CD4-positive, alpha-beta T cell treated with Interleukin-6 for 4 hours (primary cell): ENCODE measurements at places on chromosomes 1 and 21.

DNA sequence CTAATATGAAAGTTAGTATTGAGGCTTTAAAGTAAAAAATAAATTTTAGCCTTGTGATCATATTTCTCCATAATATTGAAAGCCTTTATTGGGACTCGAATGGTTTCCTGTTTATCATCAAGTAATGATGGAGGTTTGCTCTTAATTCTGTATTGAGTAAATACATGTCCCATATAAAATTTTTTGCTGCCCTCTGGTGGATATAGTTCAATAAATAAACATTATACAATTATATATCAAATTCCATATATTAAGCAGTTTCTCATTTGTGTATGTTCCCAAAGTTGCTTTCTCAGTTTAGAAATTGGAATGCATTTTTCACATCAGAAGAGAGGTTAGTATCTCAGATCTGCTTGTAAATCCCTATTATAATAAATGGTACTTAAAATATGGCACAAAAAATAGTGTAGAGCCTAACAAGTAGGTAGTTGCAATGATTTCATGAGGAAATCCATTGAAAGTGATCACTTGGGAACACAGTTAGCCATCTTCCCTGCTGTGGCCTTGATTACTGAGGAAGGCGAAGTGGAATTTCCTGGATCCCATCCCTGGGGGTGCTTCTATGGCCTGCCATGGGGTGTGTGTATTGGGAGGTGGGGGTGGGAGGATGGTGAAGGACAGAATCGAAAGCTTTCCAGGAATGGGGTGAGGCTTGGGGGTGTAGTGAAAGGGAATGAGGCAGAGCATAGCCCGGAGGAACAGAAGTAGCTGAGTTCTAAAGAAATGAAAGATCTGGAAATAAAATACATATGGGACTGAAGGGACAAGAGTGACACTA is 84.1 kb upstream of the C21orf91 start:
- no peak for DNase-seq

DNA sequence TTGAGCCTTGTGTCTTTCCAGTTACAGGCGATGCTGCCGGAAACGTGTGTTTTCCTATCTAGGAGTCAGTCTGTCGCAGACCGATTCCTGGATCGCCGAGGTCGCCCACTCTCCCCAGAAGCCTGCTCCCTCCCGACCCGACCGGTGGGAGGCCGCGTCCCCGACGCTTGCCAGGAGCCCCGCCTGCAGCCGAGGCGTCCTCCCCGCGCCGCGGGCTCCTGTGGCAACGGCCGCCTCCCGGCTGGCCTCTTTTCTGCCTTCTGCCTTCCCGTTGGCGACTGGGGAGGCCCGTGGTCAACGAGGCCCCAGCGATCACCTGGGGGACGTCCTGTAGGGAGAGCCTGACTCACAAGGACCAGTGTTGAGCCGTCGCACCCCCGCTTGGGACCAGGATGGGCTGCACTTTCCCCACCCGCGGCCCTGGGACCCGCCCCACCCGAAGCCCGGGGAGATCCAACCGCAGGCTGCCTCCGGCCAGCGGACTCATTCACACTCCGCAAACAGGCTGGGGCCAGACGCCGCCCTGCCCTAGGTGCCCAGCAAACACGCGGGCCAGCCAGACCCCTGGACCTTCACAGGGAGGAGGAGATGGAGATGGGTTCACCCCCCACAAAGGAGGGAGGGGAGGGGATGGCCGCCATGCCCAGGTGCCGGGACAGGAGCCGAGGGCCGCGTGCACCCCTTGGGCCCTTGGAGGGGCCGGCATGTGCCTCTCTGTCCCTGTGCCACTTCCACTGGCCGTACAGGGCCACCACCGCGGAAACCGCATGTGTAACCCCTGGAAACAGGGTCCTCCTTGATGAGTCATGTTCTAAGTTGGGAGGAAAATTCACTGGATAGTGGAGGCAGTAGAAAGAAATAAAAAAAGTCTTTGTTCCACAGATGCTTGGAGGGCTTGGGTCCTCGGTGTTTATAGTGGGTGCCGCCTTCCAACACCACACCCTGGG is 7.2 kb upstream of the COL6A1 start:
- peak; percentile 23 for DNase-seq

DNA sequence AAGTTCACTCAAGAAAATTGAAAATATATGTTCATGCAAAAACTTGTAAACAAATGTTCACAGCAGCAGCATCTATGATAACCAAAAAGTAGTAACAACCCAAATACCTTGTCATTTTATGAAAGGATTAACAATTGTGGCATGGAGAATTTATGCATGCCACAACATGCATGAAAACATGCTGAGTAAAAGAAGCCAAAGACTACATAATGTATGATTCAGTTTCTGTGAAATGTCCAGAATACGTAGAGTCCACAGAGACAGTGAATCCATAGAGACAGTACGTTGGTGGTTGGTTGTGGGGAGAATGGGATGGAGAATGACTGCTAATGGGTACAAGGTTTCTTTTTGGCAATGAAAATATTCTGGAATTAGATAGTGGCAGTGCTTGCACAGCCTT is 148.7 kb downstream of the MAST2 start:
- no peak for DNase-seq

GRCh38 chr1:74426208-74426937 is 86.0 kb downstream of the LRRC53 start:
- DNase-seq: no peak

DNA sequence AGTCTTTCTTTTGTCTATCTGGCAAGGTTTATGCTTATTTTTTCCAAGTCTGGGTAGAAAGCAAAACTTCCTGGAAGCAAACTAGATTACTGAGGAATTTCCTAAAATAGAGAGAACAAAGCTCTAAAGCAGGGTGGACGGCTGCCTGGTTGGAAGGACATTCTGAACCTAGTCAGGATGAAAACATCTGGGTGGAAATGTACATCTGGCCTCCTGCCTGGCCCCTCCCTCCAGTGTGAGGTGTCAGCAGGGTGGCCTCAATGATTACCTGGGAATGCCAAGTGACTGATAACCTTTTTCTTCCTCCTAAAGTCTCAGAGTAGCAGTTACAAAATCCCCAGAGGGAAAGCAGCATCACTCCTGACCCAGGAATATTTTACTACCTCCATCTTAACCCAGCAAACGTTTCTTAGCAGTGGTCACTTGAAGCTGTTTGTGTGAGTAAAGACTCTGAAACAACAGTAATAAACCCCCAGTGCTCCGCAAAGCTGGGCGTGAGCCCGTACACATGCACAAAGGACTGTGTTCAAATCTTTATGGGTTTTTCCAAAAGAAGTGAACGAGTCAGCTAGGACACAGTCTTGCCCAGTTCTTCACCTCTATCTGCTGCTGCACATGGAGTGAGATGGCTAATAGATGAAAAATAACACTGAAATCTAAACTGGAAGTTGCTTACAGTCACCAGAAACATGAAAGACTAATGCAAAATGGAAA is 18.9 kb downstream of the ANGPTL7 start:
- no peak for DNase-seq

- DNase-seq: peak; percentile 63
Measured at GRCh38 chr1:93817819-93818569, 61.0 kb downstream of the DNTTIP2 start.

GRCh38 chr1:156106624-156107488 is 7.7 kb upstream of the LMNA start:
- no peak for DNase-seq

DNA sequence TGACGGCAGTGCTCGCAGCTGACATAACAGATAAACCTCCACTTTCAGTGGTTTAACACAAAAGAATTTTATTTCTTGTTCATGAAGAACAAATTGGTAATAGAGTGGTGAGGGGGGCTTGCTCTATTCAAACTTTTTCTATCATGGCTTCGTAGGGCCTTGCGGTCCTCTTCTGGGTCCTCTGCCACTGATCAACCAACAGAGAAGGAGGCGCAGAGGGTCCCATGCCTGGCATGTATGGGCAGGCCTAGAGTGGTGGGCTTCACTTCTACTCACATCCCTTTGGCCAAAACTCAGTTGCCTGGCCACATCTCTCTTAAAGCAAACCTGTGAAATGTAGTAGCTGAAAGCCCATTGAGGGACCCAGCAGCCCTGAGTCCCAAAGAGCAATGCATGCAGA is 460.5 kb downstream of the SIPA1L2 start:
- no peak for DNase-seq

- no peak for DNase-seq
Measured at GRCh38 chr1:30889511-30889910, 19.0 kb downstream of the SDC3 start.

DNA sequence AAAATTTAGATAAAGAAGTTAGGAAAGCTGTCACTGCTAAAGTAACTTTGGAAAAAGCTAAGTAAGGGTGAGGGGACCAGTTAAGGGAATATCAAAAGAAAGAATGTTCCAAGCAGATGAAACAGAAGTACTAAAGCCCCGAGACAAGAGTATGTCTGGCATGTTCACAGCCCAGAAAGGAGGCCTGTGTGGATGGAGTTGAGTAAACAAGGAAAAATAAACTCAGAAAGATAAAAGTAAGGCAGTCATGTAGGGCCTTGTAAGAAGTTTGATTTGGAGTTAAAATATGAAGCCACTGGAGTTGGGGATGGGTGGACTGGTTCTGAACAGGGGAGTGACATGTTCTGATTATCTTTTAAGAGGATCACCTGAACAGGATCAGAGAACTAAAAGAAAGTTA is 177.9 kb downstream of the CDC42BPA start:
- no peak for DNase-seq

- DNase-seq: no peak
Measured at GRCh38 chr1:119318466-119319309, 49.9 kb upstream of the HAO2 start.

DNA sequence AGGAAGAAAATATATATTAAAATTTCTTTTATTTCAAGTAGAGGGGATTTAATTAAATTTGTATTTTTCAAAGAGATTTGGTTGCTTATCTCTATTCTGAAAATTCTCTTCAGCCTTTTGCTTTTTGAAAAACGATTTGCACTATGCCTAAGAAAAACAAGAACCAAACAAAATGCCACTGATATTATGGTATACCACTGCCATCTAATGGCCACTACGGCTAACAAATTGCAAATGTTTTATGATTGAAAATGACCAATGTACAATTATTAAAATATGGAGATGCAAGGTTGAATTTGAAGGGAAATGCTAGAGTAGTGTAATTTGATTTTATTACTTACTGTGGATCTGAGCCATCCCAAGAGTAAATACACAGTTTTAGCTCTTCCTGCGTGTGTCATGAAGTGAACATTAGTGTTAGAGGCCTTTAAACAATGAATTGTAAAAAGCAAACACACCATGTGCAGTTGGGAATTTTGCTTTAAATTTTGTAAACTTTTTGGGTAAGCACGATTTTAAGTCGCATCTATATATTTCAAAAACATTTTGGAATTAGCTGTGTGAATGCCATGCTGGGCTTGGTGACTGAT is 137.4 kb upstream of the USP25 start:
- DNase-seq: peak; percentile 14

GRCh38 chr1:181562395-181562794 is 79.1 kb downstream of the CACNA1E start:
- no peak for DNase-seq

- DNase-seq: no peak
Measured at GRCh38 chr1:11728126-11728806, 7.7 kb upstream of the AGTRAP start.

DNA sequence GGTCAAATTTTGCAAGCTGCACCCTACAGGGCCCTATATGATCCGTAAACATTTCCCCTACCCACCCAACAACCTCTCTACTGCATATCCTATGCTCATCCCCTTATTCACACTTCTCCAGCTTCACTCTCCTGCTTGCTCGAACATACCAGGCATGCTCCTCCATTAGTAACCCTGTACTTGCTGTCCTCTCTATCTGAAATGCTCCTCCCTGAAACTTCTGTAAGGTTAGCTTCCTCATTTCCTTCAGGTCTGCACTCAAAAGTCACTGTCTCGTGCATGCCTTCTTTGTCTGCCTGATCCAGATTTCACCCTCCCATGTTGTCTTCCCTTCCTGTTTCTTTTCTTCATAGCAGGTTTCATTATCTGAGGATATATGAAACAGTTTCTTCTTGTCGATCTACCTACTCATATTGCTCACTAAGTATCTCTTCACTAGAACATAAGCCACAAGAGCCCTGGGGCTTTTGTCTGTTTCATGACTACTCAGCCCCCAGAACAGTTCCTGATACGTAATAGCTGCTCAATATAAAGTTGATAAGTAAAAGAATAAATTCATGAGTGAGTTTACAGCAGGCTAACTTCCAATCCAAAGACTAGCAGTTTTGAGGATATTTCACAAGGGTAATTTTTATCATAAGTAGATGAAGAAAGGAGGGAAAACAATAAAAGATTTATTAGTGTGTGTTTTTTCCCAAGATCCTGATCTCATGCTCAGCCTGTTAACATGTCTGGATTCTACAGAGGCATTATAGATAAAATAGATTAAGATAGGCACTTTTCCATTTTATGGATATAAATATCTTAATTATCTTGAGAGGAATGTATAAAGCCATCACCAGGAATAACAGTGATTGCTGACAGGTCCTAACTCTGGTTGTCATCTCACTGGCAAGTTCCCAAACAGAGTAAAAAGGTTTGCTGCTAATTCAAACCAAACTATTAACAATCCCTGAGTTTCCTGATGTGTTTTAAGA is 392.5 kb upstream of the ESRRG start:
- DNase-seq: no peak

DNA sequence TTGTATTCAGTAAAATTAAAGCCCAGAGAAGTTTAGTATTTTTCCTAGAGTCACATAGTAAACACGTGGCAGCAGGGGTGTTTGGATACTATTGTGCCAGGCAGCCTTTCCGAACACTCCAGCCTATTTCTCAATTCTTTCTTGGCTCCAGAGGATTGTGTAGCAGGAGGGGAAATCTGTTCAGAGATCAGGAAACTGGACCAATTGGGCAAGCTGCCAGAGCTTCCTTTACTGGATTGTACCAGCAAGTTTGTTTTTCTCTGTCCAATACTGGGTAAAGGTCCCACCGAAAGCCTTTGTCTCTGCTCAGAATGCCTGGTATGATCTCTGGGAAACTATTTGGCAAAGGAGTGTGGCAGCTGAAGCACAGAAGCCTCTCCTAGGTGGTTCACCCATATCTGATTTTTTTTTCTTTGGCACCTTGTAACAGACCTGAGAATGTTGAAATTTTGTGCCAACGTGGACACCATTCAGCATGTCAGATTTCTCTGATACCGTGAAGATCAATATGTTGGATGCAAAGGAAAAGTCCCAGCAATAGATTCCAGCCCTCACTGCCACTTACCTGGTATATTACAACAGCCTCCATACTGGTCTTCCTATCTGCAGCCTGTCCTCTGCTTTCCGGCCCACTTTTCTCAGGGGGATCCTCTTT is 126.2 kb downstream of the FGGY start:
- no peak for DNase-seq

DNA sequence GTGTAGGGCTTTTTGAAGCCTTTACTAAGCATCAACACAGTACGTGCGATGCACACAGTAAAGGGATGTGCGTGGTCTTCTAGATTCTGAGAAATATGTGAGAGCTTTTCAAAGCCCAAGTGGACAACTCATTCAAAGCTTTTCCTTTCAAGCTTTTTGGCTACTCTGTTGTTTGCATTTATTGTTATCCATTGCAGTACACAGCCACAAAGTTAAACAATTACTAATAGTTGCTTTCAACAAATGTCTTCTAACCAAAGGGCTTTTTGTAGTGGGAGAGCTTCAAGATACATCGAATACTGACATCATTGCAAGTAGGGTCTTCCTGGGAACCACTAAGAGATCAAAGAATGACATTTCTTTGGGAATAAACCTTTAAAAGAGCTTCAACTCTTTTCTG is 97.9 kb upstream of the ETV3 start:
- no peak for DNase-seq

- DNase-seq: peak; percentile 44
Measured at GRCh38 chr1:224333309-224333926, 3.4 kb upstream of the NVL start.

- DNase-seq: no peak
Measured at GRCh38 chr1:173223031-173223380, 15.9 kb upstream of the TNFSF4 start.
